SW480 (cell line): ENCODE measurements at places on chromosomes 11 and 22.

GRCh38 chr11:87889126-87889525 lies 286.1 kb downstream of the RAB38 start:
- no peak for DNase-seq

GRCh38 chr11:17275400-17276235 lies 921 bp upstream of the NUCB2 start:
- DNase-seq: no peak

GRCh38 chr22:21938906-21939305 lies 13.7 kb downstream of the PPM1F start:
- no peak for DNase-seq

DNA sequence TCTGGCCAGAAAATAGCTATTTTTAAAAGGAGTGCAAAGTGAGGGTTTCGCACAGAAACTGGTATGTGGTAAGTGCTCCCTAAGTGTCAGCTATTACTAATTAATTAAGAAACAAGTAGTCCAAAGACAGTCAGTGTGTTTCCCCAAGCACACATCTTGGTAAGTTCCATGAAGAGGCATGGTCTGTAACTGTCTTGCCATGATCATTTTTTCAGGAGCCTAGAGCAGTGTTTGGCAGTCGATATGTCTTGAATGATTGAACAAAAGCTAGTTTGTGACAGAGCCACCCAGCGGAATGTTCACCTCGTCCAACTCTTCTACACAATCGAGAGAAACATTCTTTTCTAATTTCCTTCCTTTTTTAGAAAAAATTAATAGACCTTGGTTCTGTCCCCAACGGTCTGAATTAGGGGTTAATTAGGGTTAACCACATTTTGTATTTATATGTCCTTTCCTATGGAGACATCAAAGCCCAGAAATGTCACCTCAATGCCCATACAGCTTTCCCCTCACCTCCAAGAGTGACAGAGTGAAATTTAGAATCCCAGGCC lies 57.6 kb upstream of the FTH1 start:
- DNase-seq: no peak

DNA sequence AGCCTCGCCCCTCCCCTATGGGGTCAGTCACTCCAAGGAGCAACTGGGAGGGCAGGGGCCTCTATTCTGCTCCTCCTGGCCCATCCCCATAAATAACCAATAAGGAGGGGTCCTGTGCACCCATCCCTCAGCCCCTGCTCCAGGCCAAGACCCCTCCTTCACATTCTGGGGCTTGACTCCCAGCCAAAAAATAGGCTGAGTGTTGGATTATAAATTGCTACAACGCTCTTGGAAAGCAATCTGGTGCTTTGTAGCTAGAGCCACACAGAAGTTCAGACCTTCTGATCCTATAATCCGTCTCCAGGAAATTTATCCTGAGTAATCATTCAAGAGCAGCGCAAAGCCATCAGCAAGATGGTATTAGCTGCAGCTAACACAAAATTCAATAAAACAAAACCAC lies 42.5 kb downstream of the ABCC8 start:
- DNase-seq: no peak

GRCh38 chr11:44110231-44110679 lies 14.8 kb downstream of the EXT2 start:
- DNase-seq: peak; percentile 36

DNA sequence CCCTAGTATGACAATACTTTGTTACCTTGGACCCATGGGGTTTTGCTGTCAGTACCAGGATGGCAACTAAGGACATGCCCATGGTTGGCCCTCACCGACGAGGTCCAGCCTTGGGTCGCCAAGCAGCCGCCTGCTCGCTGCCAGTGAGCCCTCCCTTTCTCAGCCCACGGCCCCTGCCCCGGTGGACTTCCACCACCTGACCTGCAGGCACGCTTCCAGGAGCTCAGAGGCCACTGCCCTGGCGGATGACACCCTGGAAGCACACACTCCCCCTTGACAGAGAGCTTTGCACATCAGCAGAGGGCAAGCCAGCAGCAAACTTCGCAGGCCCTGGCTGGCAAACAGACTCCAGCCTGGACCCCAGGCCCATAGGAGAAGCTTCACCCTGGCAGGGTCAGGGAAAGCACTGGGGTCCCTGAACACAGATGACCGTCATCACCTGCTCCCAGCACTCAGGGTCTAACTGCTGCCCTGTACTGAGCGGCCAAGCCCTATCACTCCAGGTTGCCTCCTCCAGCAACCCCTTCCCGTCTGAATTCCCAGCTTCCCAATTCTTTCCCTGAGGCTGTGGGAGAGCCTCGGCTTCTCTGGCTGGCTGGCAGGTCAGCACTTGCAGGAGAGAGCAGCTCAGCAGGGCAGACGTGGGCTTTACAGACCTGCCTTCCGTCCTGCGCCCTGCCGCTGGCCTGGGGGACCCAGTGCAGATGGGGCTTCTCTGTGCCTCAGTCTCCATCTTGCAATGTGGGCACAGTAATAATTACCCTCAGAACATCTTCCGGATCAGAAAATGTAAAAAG lies 2.7 kb upstream of the PPARA start:
- no peak for DNase-seq

- no peak for DNase-seq
These were observed 74.7 kb downstream of the COMMD9 start for GRCh38 chr11:36214480-36214879.

GRCh38 chr11:28017816-28018215 lies 90.1 kb downstream of the KIF18A start:
- DNase-seq: no peak

GRCh38 chr11:68694431-68695297 lies 10.3 kb downstream of the GAL start:
- no peak for DNase-seq

DNA sequence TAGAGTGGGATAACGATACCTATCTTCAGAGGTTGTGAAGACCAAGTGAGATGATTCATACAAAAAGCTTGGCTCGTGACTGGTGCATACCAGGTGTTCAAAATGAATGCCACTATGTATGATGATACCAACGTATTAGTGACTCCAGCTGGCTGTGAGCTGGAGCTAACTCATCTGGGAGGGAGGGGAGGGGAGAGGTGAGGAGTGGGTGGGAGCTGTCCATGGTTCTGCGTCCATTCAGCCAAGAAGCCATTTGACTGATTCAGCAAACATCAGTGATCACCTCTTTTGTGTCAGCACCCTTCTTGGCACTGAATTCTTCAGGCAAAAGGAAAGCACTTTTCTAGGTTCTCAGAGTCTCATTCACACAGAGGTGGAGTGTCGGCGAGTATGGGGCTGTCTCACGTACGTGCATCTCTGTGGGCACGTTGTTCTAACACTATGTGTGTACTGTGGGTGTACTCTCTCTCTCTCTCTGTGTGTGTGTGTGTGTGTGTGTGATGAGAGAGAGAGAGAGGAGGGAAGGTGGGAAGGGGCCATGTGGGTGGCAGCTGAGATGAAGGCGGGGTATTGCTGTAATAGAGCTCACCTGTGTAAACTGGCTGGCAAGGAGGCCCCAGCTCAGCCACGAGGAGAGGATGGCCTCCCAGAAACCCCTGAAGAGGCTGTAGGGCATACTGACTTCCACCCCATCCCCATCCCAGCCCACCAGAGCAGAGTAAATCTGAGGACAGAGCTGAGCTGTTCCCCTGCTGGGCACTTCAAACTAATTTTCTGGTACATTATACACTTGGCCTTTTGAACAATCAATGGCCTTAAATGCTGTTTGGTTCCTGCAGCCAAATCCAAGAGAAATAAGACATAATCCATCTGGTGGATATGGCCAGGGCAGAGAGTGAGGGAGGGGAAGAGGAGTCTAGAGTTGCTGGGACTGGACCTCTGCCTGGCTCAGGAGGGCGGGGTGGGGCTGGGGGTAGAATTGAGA lies 96.1 kb upstream of the THY1 start:
- peak; percentile 16 for DNase-seq

- DNase-seq: no peak
These were observed 3.8 kb downstream of the SCN4B start for GRCh38 chr11:118148856-118149255.

- no peak for DNase-seq
These were observed 8.9 kb downstream of the KCNJ11 start for GRCh38 chr11:17379383-17380180.

GRCh38 chr11:2591805-2592204 lies 108.0 kb downstream of the KCNQ1OT1 start:
- no peak for DNase-seq

DNA sequence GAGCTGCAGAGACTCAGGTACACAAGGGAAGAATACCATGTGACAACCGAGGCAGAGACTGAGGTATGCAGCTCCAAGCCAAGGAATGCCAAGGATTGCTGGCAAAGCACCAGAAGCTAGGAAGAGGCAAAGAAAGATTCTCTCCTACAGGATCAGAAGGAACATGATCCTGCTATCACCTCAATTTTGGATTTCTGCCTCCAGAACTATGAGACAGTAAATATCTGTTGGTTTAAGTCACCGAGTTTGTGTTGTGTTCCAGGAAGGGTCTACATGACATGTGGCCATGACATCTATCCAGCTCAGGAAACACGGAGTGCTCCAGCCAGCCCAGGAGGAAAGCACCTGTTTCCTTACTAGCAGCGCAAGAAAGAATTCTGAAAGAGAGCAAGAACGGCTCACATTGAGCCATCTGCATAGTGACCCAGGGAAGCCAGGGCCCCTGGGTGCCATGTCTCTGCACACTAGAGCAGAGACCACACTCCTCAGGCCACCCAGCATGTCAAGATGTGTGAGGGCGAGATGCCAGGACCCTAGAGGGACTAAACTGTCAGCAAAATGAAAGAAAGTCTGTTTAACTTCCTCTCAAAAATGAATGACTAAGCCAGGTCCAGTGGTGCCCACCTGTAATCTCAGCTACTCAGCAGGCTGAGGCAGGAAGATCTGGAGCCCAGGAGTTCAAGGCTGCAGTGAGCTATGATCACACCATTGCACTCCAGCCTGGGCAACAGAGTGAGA lies 35.6 kb upstream of the GALNT18 start:
- DNase-seq: no peak

DNA sequence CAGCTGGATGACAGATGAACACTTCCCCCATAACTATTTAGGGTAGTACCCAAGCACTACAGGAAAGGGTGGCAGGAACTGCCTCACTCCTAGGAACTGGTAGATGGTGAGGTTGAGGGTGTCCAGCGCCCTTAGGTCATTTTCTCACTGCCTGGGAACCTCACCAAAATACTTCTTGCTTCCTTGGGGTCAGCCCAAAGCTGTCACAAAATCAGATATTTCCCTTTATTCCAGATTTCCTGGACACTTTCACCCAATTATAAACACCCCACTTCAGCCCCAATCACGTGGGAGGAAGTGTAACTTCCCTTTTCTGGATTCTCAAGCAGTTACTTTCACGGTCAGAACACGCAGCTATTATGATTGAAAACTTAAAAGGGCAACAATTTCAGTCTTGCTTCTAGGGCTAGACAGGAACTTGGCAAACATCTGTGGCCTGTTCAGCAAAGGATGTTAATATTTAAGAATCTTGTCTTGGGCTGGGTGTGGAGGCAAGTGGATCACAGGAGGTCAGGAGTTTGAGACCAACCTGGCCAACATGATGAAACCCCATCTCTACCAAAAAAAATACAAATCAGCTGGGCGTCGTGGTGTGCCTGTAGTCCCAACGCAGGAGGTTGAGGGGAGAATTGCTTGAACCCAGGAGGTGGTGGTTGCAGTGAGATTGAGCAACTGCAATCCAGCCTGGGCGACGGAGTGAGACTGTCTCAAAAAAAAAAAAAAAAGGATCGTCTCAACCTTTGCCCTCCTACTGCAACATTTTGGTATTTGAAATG lies 4.0 kb downstream of the FTH1 start:
- DNase-seq: peak; percentile 43

- no peak for DNase-seq
These were observed 12.6 kb downstream of the SCARF2 start for GRCh38 chr22:20424932-20425565.

DNA sequence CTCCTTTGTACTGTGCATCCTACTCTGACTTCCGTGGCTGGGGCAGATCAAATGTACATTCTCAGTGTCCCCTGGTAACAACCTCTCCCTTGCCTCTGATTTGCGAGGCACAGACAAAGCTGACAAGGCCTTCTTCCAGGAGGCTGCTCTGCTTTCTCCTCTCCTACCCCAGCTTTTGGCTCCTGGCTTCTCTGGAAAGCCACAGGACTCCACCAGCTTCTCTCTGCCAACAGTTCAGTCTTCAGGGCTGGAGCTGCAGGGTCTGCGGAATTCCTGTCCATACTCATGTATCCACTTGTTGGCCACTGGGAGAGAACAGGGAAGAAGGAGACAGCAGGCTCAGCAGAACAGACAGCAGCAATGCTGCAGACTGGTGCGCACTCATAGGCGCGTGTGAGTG lies 44.4 kb downstream of the P4HA3 start:
- no peak for DNase-seq

- DNase-seq: peak; percentile 50
These were observed 180.4 kb upstream of the B3GAT1 start for GRCh38 chr11:134592391-134592990.

DNA sequence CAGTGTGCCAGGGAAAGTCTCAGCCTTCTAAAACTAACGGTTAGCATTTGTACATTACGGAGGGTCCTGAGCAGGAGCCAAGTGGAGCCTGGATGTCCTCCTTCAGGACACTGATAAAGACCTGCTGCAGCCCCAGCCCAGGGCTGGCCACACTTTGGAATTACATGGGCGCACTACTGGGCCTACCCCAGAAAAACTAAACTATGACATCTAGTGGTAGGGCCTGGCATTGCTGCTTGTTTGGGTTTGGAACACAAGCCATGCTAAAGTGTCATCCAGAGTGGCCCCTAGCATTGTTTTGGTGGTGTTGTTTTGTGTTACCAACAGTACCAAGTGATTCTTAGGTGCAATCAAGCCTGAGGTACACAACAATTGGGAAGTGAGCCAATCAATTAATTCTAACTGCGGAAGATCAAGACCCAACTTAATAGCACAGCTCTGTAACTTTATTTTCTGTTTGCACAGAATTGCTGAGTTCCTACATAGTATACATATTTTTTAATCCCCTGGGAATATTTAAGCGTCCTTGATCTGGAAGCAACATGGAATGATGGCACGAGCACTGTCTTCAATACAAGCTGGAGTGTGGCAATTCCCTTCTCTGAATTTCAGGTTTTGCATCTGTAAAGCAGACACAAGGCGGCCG lies 340.7 kb downstream of the LARGE1 start:
- DNase-seq: peak; percentile 20

DNA sequence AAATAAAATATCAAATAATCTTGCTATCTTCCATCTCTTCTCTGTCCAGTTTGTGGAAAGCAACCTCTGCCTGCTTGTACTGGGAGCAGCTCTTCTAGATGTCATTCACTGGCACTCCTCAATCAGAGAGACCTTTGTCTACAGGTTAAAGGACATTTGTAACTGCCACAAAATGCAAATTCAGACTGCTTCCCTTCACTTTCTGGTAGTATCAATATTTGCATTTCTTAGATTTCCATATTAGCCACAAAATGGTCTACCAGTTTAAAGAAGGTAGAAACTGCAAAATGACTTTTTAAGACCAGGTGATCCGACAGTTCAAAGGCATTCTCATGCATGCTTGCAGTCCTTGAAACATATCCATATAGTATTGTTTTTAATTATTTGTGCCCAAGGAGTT lies 51.7 kb upstream of the RCN1 start:
- no peak for DNase-seq

DNA sequence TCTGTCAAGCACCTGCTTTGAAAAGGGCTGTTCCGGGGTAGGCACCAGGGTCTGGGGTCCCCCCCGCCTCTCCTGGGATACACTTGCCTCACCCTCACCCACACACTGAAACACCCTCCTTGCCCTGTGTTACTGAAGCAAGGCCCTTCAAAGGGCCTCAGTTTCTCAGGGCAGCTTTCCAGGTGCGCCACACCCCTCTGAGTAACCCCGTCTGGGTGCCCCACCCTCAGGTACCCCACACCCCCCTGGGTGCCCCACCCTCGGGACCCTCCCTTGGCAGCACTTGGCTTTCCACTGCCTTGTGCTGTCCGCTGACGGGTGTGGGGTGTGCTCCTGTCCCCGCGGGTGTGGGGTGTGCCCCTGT lies 413.6 kb downstream of the TBC1D22A start:
- no peak for DNase-seq

- DNase-seq: no peak
These were observed 49.2 kb upstream of the SESN3 start for GRCh38 chr11:95279921-95280868.
